ENCODE measurements at places on chromosomes 2 and 18.
A peak's percentile ranks its signal among the peaks of the same experiment; 100 is the strongest.

DNA sequence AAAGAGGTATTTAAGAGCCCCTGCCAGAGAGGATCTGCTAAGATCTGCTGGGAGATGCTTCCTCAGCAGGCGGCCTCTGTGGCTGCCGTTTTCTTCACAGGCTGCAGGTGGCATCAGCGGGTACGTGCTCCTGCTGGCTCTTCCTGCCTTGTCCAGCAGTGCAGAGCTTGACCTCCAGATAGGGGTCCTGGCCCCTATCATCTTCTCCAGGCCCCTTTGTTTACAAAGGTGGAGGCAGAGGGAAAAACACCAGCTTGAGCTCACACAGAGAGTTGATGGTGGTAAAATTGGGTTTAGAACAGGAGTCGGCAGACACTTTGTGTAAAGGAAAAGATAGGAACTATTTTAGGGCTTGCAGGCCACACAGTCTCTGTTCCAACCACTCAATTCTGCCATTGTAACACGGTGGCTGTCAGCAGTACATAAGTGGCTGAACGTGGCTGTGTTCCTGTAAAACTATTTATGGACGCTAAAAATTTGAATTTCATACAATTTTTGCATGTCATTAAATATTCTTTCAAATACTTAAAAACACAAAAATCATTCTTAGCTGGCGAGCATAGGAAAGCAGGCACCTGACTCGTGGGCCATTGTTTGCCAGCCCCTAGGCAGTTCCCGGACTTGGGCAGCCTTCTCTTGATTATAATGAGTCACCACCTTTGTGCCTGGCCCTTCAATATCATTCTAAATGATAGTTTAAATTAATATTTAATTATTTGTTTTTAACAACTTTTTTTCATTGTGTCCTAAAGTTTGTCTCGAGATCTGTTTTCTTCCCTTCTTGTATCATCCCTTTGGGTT is 98.2 kb upstream of the B3GNT7 start:
- peak; percentile 37 for DNase-seq

- DNase-seq = no peak
These were observed 36.3 kb downstream of the LNPK start for GRCh38 chr2:175965773-175966172.

DNA sequence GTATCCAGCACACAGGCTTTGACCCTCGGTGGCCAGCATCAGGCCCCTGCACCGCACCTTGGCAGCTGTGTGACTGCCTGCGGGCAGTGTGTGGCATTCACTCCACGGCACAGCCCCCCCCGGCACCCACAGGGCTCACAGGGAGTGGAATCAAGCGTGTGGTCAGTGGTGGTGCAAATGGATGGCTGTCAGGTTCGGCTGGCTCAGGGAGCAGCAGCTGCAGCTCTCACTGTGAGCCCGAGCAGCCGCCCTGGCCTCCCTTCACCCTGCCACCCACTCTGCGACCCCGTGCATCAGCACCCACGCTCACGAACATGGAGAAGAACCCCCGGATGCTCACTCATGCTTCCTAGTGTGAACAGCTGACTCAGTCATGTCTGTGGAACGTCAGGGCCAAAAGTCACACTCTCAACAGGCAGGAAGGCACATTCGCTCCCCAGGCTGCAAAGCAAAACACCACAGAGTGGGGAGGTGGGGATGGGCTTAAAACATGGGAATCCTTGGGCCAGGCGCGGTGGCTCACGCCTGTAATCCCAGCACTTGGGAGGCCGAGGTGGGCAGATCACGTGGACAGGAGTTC is 41.5 kb upstream of the GPC1 start:
- no peak for DNase-seq

- no peak for DNase-seq
These were observed 314.8 kb downstream of the TSN start for GRCh38 chr2:122070241-122070731.

DNA sequence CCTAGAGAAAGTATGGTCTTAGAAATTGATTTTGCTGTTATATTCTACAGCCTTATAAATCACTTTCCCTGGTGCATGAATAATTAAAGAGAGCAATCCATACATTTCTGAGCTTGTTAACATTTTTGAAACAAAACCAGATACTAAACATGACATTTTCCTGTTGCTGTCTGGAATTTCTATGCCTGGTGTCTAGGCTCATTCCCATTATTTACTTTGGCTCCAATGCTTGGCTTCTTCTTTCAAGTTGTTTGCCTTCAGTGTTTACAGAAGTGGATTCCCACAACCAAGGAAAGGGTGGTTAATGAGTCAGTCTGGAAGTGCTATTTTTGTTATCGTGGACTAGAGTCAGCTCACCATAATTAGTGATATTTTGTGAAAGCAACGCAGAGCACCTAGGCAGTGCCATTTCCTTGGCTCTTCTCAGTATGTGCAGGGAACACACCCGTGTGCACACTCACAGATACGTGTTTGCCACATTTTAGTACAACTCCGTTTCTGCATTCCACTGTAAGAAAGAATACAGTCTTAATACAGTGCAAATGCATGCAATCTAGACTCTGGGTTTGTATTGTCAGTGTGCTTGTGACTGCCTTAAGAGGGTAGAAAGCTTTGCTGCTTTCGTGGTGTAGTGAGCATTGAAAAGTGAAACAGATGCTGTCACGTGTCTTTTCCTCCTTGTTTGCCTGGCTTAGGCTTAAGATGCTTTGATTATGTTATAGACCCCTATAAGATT is 185.0 kb upstream of the RASGRP3 start:
- DNase-seq = no peak

- DNase-seq = no peak
These were observed 2.0 kb downstream of the LMAN2L start for GRCh38 chr2:96737831-96738230.

DNA sequence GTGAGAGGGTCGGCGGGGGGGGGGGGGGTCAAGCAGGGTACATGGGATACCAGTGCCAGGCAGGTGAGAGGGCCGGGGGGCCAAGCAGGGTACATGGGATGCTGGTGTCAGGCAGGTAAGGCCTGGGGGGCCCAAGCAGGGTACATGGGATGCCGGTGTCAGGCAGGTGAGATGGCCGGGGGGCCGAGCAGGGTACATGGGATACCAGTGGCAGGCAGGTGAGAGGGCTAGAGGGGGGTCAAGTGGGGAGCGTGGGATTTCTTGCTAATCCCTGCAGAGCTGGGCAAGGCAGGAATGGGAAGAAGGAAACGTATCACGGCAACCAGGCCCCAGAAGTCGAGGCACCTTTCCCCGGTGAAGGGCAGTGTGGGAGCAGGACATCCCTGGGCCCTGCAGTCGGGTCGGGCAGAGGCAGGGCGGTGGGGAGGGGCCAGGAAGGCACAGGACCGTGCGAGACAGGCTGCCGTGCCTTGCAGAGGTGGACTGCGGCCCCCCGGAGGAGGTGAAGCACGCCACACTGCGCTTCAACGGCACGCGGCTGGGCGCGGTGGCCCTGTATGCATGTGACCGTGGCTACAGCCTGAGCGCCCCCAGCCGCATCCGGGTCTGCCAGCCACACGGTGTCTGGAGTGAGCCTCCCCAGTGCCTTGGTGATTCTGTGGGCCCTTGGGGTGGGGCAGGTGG is 49.3 kb downstream of the MTERF4 start:
- DNase-seq = no peak

GRCh38 chr2:69123182-69123581 is 110.2 kb downstream of the ANTXR1 start:
- no peak for DNase-seq
